Epithelial cell of proximal tubule (primary cell): ENCODE measurements at places on chromosomes 16 and 17.

DNA sequence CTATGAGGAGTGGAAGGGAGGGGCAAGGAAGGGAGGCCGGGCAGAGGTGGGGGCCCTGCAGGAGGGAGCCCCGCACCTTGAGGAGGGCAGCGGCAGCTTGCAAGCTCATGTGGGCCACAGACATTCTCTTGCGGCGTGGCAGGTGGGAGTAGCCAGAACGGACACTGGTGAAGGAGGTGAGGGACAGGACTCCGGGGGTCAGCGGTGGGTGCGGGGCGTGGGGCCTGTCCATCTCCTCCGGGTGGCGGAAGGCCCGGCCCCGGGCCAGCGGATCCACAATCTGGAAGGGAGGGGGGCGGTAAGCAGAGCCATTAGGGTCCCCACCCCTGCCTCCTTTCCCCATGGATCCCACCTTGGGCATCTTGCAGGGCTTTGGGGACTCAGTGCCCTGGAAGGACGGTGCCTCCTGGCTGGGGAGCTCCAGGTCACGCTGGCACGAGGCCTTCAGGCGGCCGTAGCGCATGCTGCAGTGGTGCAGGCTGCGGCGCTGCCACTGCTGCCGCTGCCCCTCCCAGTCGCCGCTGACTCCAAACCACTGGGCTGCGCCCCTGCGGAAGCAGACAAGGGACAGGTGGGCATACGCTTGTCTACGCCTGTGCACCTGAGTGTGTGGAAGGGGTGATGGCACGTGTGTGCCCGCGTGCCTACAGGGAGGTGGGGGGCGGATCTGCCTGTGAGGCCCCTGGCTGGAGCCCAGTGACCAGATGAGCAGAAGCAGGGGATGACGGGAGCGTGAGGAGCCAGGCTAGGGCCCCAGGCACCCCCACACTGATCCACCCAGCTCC lies 11.5 kb downstream of the AANAT start:
- no peak for DNase-seq

DNA sequence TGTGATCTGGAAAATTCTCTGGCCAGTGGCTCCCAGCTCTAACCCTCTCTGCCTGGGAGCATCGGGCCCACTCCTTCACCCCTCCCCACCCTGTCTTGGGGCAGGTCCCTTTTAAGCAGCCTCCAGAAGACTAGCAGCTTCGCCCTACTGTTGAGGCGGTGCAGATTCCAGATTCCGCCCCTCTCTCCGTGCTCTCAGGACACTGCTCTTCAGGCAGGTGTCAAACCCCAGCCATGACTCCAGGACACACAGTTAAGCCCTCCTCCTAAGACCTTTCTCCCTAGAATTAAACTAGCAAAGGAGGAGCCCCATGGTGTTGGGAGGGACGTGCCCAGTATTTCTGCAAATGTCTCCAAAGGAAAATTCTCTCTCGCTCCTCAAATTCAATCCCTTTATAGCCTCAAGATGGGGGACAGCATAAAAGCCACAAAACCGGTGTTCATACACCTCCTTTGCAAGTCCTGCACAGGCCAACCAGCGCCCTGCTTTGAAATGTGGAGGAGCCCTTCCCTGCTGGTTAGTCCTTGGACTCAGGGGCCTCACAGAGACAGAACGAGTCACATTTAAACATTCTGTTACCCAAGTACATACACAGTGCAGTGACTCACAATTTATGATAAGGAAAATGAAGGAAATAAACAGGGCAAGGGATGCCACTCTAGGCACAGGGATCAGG lies 7.2 kb downstream of the LPO start:
- no peak for DNase-seq

GRCh38 chr16:19748389-19749168 lies 30.5 kb downstream of the IQCK start:
- DNase-seq = no peak

GRCh38 chr17:35299135-35299534 lies 56.3 kb downstream of the SLFN5 start:
- DNase-seq = no peak
